ENCODE measurements at places on chromosomes 5 and 9. TPM values are rescaled to one million over a fixed set of nuclear protein-coding genes. Genes with fewer than 3 reads are reported as not detected.

The SGCD gene
- 0.06 TPM for total RNA-seq

DNA sequence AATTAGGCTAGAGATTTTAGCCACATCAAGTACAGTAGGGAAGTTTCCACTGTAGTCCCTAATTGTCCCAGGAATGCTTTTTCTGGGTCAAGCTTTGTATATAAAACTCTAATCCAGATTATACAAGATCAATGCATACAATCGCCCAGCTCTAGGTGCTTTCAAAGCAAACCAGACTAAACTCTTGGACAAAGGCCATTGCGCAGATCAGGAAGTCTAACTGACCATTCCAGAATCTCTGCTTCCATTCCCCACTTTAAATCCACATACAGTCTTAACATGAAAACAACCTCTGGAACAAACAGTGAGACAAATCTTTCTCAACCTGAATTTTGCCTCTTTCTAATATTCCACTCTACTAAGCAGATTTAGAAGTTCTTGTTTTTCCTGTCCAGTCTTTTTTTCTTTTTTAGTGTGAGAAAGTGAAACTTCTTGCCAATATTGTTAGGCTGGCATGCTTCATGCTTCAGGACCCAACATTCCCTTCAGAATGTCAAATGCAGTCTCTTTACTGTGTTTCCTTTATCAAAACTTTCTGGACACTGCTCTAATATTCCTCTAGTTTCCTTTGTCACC lies 76.1 kb downstream of the ITGA1 start:
- DNase-seq, result no peak

DNA sequence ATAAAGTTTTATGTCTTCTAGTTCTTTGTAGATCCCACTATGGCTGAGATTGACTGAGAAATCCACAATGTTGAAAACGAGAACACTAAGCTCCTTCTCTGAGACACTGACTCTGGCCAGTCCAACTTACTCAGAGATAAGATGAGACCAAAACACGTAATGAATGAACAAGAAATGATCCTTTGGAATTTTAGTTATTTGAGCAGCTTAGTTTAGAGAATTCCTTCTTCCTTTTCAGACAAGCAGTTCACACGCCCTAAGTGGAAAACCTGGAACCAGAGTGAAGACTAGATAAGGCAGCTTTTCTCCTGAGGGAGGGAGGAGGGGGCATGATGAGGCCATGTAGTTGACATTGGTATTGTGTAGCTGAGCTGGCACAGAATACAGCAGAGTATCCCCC lies 139.6 kb downstream of the GABRB2 start:
- DNase-seq, result no peak

GRCh38 chr9:34151398-34151797 lies 24.9 kb upstream of the DCAF12 start:
- DNase-seq, result no peak

The CER1 gene
- not detected for total RNA-seq
